ENCODE measurements at places on chromosomes 5 and 9.

GRCh38 chr9:131098391-131099101 is 2.2 kb downstream of the AIF1L start:
- DNase-seq: no peak

- no peak for DNase-seq
Observed at GRCh38 chr5:39505363-39505762, 80.6 kb upstream of the DAB2 start.

DNA sequence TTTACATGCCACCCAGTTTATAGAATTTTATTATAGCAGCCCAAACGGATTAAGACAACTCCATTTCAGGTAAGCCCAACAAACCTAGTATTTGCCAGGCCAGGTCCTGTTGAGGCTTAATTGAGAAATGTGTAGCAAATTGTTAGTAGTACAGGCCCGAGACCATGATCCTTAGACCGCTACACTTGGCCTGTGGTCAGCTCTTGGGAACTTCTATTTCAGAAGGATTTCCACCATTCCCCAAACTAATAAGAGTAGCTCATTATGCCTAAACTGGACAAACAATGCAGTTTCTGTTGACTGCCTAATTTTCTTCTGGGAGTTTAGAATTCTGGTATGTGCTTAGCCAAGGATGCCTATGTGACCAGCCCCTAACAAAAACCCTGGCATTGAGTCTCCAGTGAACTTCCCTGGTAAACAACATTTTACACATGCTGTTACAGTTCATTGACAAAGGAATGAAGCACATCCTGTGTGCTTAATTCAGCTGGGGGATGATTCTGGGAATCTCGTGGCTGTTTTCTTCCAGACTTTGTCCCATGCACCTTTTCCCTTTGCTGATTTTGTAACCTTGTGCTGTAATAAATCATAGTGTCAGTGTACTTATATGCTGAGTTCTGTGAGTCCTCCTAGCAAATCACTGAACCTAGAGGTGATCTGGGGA is 5.6 kb upstream of the GPX3 start:
- no peak for DNase-seq

DNA sequence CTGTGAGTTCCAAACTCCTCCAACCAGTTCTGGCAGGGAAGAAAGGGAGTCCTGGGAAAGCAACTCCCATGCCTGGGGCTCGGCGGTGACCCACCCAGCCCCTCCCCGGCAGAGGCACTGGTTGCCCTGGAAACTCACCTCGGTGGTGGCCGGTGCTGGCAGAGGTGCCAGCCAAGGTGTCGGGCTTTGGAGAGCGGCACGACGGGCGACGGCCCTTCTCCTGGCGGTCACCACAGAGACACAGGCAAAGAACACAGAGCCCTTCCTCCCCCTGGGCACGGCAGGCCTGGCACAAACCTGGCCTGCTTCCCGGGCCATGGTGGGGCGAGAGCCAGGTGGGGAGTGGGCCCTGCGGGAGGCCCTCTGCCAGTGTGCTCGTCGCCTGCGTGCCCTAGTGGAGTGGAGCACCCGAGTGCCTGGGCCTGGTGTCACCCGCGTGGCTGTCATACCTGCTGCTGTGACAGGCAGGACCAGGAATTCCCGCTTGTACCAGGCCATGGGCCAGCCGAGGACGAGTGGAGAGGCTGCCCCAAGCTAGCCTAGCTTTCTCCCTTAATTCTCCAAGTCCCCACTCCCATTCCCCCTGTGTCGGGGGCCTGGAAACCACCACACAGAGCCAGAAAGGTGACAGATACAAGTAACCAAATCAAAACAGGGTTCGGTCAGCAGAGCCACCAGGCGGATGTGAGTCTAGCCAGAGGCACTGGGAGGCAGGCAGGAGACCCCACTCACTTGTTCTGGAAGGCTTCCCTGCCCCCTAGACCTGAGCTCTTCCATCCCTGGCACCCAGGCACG is 8.2 kb upstream of the RALGDS start:
- DNase-seq: no peak

GRCh38 chr5:124210111-124210910 is 536.1 kb downstream of the ZNF608 start:
- no peak for DNase-seq

DNA sequence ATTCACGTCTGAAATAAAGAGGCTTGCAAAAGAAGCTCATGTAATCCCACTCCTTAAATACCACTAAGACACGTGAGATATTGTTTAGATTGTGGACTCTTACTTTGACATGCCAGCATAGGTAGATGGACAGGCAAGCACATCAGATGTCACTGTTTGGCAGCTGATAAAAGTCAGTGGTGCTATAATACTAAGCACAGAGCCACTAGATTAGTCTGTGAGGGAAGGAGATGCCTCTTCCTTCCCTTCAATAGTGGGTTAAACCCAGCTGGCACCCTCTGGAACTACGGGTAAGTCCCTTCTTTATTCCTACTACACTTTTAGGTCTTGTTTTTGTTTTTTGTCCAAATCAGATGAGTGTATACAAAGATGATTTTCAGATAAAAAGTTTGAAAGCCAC is at the start of gene MYOT:
Gene MYOT, plus strand, starts transcription at position 197 of the 400 bp plus-strand sequence. CDS start 2,792 bp downstream, outside the sequence.
- DNase-seq: no peak

DNA sequence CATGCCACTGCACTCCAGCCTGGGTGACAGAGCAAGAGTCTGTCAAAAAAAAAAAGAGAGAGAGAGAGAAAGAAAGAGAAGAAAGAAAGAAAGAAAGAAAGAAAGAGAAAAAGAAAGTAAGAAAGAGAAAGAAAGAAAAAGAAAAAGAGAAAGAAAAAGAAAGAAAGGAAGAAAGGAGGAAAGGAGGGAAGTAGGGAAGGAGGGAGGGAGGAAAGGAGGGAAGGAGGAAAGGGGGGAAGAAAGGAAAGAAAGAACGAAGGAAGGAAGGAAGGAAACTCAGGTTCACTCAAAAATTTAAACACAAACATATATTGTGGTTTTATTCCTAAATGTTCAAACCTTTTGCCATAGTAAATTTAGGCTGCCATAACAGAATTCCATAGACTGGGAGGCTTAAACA is 453.0 kb downstream of the SLCO4C1 start:
- DNase-seq: no peak

DNA sequence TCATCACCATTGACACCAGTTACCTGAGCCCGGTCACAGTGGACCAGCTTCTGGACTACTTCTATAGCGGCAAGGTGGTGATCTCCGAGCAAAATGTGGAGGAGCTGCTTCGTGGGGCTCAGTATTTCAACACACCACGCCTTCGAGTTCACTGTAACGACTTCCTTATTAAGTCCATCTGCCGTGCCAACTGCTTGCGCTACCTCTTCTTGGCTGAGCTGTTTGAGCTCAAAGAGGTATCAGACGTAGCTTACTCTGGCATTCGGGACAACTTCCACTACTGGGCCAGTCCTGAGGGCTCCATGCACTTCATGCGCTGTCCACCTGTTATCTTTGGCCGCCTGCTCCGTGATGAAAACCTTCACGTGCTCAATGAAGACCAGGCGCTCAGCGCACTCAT is 520 bp downstream of the CCIN start:
- DNase-seq: no peak

DNA sequence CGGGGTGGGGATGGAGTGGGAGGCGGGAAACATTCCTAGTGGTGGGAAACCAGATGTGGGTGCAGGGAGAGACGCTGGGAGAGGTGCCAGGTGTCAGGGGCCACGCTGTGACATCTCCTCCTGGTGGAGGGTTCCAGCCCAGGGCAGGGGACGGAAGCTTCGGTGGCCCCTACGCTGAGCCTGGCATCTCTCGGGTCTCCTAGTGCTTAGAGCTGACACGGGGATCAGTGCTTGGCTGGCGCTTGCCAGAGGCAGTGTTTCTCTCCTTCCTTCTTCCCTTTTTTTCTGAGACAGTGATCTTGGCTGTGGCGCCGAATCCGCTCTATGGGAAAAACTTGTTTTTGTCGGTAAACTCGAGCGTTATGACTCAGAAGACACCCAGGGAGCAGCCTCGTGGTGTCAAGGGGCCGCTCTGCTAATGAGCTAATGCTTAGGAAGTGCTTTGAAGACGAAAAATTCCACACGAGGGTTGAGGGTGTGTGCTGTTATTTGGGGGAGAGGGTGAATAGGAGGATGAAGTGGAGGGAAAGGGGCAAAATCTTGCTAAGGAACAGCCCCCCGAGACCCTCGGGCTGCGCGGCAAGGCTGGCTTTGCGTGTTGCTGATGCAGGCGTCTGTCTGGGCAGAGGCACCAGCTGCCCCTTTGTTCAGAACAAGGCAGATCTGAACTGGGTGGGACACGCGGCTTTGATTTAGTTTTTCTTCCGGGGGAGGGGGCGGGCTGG is 20.4 kb upstream of the IER5L start:
- DNase-seq: peak; percentile 82

DNA sequence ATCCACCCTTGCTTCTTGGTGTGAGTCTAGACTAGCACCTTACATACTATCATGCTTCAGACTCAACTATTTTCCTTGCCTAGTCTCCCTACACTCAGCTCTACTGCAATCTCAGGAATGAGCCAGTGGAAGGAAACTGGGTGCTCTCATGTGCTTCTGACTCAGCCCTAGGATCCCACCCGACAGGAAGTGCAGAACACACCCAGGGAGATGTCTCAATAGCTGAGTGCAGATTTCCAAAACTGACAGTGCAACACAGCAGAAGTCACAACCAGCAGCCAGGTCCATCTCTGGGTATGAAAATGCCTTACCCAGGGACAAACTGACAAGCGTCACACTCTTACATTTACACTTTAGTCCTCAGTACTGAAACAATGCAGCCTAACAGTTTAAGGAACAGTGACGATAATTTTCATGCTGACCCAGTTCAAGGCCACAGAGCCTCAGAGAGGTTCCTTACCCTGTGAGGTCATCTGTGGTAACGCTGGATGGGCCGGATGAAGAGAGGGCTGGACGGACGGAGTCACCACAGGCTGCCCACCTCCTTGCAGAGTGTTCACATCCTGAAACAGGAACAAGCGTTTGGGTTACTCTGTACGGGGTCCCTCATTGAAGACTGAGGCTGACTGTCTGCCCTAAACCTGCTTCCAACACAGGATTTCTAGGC is 33.0 kb downstream of the FKBP15 start:
- DNase-seq: peak; percentile 89

- DNase-seq: no peak
Observed at GRCh38 chr9:37499297-37499696, 13.5 kb downstream of the POLR1E start.

GRCh38 chr9:137295238-137295811 is 6.7 kb downstream of the NRARP start:
- no peak for DNase-seq

GRCh38 chr9:73347123-73347522 is 195.5 kb downstream of the ANXA1 start:
- no peak for DNase-seq

DNA sequence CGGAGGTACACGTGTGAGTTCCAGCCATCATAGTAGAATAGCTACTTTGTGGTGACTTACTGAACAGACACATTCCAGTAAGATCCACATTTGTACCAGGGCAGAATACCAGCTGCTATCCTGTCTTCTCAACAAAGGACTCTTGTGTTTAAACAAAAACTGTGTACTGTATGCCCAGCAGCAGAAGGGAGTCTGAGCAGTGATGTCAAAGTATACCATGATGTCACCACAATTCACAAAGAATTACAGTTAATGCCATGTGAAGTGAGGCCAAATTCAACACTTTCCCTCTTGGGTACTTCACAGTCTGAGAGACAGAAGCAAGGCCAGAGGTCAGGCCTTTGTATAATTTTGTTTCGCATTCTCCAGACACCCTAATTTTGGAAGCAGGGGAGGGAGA is 137.0 kb downstream of the ADAMTSL1 start:
- no peak for DNase-seq

DNA sequence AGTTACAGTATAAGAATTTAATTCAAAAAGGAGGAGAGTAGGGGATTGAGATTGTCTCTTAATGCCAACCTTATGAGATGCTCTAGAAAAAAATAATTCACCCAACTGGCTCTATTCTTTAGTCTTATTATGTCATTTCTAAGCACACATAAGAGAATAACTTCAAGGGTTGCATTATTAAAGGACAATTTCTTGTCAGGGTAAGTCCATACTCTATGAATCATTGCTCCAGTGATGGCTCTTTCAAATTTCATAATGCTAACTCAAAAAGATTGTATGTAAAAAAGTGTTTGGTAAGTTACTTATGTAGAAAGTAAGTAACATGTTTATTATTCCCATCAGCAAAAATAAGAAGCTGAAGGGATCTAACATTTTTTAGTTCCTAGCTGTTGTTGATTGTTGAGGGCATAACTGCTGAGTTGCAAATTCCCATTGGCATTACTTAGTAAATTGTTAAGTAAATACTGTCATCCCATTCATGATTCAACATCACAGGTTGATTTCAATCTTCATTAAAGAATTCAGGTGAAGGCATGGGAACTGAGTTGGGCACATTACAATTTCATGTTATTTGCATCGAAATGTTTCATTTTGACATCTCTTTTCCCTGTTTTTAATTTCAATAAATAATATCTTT is 28.6 kb downstream of the ALDH1A1 start:
- no peak for DNase-seq

DNA sequence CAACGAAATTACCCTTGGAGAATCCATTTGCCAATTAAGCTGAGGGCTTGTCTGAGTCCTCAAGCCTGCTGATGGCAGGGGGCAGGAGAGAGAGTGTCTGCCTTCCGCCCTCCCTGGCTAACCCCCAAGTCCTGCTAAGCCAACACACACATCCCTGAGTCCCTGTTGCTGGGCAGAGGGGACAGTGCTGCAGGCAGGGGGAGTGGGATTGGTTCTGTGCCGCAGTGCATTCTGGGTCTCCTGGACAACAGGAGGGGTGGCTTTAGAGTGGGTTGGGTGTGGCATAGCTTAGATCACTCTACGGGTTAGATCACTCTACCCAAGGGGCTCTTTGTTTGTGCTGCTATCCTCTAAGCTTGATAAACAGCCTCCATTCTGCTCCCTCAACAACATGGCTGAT is 427.7 kb downstream of the CDK5RAP2 start:
- DNase-seq: no peak

GRCh38 chr5:159936686-159937329 is 20.5 kb downstream of the ADRA1B start:
- peak; percentile 36 for DNase-seq

DNA sequence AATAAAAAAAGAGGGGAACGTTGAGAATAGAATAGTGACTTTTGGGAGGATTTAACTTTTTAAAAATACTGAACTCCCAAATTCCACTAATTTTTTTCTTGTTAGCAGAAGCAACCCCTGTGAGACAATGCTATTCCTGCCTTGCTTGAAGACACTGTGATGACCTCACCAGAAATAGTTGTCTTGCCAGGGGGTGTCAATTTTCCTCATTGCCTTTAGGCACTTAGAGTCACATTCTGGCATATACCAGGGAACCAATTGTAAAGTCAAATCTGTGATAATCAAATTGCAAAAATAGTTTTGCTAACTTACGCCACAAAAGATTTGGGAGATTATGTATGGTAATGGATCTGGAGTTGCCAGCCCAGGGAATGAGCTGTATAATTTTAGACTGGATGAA is 42.8 kb upstream of the RPS23 start:
- no peak for DNase-seq

GRCh38 chr5:177557041-177557647 is 2.8 kb upstream of the FAM193B start:
- DNase-seq: peak; percentile 75

GRCh38 chr5:88364991-88365390 is 96.3 kb upstream of the TMEM161B start:
- no peak for DNase-seq

Measured in foreskin fibroblast (primary cell).